ENCODE measurements at places on chromosomes 2 and 18. TPM values are rescaled to one million over a fixed set of nuclear protein-coding genes. Genes with fewer than 3 reads are reported as not detected.

The MAPRE2 gene
- 13.2 TPM for total RNA-seq

The PECR gene
- total RNA-seq, result 13.9 TPM

The EGR4 gene
- 0.19 TPM for total RNA-seq

The DPYSL5 gene
- total RNA-seq, result 3.7 TPM

The TACR1 gene
- 0.14 TPM for total RNA-seq

The TEX44 gene
- total RNA-seq, result not detected

The GRB14 gene
- 5.0 TPM for total RNA-seq

The CPO gene
- not detected for total RNA-seq
